ENCODE measurements at places on chromosomes 7 and 10.
A peak's percentile ranks its signal among the peaks of the same experiment; 100 is the strongest.

- no peak for DNase-seq
These were observed 24.9 kb downstream of the TCAF1 start for GRCh38 chr7:143877098-143877497.

DNA sequence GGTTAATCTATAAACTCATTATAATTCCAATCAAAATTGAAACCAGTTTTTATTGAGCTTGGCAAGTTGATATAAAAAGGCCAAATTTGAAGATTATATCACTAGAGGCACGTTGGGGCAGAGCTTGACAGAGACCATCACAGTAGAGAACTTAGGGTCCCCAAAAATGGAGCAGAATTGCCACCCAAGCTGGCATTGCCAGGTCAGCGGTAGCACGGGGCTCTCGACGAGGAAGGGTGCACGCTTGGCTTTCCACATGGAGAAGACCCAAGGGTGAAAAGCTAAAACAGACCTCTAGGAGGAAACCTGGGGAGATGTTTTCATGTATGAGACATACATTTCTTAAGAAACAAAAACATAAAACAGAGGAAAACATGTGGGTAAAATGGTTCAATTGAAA is 4.3 kb upstream of the JAKMIP3 start:
- DNase-seq = no peak

GRCh38 chr10:43295436-43295835 is 28.6 kb upstream of the RASGEF1A start:
- no peak for DNase-seq

- no peak for DNase-seq
These were observed 88.0 kb downstream of the PDGFA start for GRCh38 chr7:431658-432111.

- DNase-seq = no peak
These were observed 210.1 kb upstream of the KCTD7 start for GRCh38 chr7:66418537-66418936.

DNA sequence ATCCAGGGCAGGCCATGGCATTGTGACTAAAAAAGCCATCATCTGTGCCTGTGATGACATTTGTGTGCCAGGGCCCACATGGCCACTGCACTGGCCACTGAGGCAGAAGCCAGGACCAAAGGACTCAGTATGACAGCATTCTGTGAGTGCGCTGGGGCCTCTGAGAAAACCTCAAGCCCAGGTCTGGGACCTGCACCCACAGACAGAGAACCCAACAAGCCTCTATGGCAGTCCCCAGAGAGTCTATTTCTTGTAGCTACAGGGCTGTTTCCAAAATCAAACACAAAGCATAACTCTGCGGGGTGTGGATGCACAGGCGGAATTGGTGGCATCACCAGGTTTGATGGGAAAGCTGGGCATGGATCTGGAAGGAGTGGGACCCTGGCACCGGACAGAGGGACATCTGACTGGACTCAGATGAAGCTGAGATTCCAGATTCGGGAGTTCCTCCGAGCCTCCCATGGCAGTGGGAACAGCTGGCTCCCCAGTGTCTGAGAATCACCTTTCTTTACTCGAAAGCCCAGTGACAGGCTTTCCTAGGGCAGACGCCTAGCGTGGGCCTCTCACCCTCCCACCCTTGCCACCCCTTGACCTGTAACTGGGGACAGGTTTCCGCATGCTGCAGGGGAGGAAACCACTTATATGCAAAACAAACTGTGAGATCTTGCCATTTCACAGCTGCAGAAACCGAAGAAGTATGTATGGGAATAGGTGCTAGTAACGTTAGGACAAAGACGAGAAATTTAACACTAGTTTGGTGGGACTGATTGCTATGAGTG is 70.6 kb upstream of the RHEB start:
- DNase-seq = no peak

- DNase-seq = no peak
These were observed 123.8 kb downstream of the TEX36 start for GRCh38 chr10:125559210-125559609.

DNA sequence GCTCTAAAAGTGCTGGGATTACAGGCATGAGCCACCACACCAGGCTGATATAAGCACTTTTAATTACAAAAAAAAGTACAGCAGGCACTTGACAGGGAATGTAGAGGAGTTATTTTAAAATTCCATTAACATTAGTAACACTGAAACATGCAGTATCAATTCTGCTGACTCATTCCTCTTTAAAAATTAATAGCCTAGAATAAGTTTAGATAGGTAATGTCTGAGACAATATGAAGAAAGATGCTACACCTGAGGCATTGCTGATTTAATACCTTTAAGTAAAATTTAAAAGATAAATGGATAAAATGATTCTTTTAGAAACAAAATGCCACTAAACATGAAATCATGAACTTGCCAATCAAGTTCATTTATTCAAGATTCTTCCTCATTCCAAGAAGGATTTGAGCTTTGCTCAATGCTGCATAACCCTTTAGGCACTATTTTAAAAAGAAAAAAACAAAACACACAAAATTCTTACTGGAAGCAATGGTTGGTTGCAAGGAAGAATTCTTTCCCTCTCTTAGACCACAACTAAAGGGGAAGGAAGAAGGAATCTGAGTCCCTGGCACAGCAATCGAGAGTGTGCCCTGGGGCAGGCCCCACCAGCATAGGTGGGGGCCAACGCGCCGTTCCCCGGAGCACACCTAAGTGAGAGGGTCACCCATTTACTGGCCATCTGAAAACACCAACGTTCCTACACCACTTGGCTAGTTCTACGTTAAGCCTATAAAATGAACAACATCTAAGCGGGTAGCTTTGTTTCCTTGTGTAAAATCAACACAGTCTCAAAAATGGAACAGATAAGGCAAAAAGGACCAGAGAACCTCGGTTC is 26.6 kb downstream of the ESYT2 start:
- no peak for DNase-seq

GRCh38 chr7:147756300-147756699 is 834.3 kb upstream of the C7orf33 start:
- no peak for DNase-seq

- no peak for DNase-seq
These were observed 12.4 kb upstream of the ACTA2 start for GRCh38 chr10:88964869-88965415.

GRCh38 chr10:67487906-67488619 is 207.9 kb downstream of the CTNNA3 start:
- DNase-seq = no peak

GRCh38 chr7:8277394-8277982 is 15.5 kb upstream of the ICA1 start:
- no peak for DNase-seq

GRCh38 chr10:22704942-22705341 is 9.4 kb downstream of the PIP4K2A start:
- no peak for DNase-seq

GRCh38 chr10:71971769-71972555 is 7.8 kb downstream of the CHST3 start:
- no peak for DNase-seq

DNA sequence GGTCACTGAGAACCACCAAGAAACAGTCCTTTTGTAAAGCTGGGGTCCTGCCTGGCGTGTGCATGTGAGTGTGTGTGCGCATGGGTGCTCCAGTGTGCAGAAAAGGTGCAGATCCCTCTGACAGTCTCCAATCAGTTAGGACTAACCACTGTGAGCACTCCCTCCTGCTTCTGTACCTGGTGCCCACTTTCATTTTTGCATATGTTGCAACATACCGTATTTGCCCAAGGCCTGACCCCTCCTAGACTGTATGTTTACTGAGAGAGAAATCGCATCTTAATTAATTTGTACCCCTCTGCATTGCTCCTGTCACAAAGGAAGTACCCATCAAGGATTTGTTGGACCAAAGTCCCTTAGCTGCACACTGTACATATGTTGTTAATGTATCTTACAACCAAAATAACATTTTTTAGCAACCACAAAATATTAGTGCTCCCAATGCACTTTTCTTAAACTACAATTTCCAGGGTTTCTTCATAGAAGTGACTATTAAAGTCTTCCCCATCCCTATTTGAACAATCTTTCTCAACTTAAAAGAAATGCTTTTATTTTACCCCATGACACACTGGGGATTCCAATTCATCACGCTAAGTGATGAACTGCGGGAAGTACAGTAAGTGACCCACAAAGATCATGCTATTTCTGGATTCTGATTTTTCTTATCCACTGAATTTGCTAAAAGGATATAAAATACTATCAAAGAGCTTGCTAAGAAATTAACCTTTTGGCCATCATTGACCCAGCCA is 16.6 kb downstream of the PAXIP1 start:
- no peak for DNase-seq

DNA sequence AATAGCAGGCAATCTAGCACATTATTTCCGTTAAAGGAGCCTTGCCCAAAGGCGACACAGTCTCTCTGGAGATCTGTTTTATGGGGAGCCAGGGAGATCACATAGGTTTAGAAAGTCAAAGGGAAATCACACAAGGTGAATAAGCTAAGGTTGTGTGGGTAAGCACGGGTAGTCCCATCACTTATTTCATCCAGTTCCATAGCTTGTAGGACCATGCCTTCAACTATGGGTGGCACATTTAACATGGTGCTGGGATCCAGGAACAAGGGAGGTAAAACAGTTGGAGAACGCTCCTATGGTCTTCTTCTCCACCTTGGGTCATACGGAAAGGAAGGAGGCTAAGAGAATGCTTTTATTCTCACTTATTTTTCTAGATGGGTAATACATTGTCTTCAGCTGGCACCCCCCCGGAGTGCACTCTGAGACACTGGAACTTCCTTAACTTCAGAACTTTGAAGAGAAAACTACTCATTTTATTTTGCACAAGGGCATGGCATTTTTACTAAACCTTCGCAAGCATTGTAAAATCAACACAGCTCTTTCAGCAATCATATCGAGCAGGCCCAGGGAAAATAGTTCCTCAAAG is 435.4 kb downstream of the KIF20B start:
- DNase-seq = no peak

GRCh38 chr7:3300651-3301448 is at the start of gene SDK1:
Gene SDK1 (plus strand): TSS chr7:3301252. CDS start chr7:3301587, 335 bp downstream.
- DNase-seq = peak; percentile 79

- no peak for DNase-seq
These were observed 41.1 kb downstream of the CPVL start for GRCh38 chr7:29105191-29105590.

DNA sequence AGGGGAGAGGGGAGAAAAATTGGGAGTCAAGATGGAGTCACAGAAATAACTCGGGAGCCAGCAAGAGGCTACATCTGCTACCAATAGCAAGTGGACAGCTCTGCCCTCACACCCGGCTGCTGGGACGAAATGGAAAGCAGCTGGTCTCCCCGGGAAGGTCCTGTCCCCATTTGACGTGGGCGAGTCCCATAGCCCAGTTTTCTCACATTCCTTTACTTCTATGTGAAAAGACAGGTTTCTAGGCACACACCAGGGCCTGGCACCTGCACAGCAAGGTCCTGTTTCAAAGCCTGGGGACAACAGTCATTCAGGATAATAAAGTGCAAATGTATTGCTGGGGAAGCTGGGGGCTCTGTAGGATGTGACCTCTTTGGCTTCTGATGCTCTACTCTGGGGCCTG is 162.6 kb downstream of the OAT start:
- DNase-seq = no peak

- no peak for DNase-seq
These were observed 23.6 kb downstream of the AKR1B1 start for GRCh38 chr7:134435161-134435920.

GRCh38 chr7:44065431-44066110 is at the start of gene PGAM2:
Gene PGAM2 (minus strand): TSS chr7:44065567. CDS start chr7:44065529, 38 bp downstream.
- peak; percentile 61 for DNase-seq

- DNase-seq = no peak
These were observed 10.7 kb upstream of the CNNM1 start for GRCh38 chr10:99318475-99318874.

DNA sequence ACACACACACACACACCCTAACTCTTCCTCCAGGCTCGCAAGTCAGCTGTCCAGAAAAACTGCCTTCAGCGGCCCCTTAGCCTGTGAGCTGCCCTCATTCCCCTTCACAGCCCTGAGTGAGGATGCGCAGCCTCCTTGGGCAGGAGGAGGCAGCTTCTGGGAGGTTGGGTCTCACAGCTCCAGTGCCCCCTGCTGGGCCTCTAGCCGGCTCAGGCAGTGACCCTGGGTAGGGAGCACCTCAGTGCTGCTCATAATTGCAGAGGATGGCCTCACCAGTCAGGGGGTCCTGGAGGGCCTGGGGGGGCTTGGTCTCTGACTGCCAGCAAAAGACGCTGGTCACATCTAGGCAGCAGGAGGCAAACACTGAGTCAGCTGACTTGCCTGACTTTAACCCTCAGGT is 43.7 kb downstream of the ZNF273 start:
- DNase-seq = no peak

DNA sequence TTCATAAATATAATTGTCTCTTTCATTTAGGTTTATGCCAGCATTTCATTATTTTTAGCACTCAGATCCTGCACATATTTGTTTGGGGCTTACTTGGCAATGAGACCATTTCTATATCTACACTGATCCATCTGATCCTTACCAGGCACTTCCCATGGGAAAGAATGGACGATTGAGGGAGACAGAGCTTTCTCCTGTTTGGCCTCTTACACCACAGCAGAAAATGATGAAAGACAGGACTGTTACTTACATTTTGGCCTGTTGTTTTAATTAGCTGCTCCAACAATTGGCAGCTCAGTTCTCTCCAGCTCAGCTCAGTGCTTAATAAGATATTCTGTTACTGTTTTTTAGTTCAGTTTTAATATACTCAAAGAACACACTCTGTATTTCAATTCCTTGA is 77.6 kb upstream of the RSU1 start:
- no peak for DNase-seq

DNA sequence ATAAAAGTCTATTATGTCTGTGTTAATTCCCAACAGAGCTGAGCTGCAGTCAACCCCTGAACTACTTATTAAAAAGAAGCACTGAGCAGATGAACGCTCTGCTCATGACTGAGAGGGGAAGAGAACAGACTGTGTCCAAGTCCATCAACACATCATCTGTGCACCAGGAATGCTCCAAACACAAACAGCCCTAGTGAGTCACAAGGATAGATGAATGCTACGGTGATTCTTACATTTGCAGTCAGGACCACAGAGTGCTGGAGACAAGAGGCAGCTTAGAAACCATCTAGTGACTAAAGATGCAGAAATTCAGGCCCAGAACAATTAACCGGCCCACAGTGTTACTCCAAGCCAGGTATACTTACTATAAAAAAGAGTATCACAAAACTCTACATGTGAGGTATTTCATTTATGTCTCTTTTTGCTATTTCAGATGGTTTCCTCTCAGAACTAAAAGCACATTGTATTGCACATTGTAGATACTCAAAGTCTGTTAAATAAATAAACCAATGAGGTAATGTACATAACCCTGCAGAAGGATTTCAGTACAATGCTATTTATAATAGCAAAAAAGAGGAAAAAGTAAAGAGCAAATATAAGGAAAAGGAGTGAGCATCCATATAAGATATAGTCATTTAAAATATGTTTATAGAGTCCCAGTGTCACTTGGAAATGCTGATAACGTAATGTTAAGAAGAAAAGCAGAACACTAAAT is 159.2 kb downstream of the KCNMA1 start:
- DNase-seq = no peak

- DNase-seq = no peak
These were observed 230.5 kb downstream of the TCF7L2 start for GRCh38 chr10:113180401-113181154.

DNA sequence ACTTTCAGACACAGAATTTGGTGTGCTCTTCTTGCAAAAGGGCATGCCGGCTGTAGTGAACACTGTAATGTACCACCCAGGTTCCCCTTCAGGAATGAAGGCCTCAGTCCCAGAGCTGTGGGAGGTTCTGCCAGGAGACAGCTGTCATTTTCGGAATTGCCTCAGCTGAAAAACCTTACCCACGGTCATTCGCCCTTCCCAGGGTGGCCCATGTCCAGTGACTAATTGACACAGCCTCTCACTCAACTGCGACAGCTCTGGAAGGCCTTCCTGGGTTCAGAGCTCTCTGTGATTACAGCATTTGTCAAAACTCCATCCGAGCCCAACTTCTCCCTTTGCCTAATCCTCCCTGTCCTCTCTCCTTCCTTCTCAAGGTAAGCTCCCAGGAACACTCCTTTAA is 43.7 kb upstream of the WAC start:
- no peak for DNase-seq
